ENCODE measurements at places on chromosomes 12 and 14.

DNA sequence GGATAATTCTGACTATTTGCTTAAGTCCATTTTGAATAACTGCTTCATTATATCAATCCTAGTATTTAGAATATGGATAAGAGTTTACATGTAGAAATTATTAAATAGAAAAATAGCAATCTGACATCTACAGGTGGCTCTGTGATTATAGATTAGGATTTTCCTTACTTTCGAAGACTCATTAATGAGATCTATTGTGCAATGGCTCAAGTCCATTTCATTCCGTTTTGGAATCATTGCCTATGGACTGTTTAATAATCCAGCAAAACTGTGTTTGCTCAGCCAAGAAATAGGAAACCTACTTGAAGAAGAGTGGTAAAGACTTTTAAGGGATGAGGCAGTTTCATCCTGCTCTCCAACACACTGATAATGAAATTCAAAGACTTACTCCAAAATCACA is 67.8 kb upstream of the SSTR1 start:
- no peak for DNase-seq

- DNase-seq: peak; percentile 4
Measured at GRCh38 chr14:59037086-59037485, 151.4 kb upstream of the DAAM1 start.

GRCh38 chr14:105070760-105071137 is 5.5 kb upstream of the GPR132 start:
- DNase-seq: peak; percentile 47

DNA sequence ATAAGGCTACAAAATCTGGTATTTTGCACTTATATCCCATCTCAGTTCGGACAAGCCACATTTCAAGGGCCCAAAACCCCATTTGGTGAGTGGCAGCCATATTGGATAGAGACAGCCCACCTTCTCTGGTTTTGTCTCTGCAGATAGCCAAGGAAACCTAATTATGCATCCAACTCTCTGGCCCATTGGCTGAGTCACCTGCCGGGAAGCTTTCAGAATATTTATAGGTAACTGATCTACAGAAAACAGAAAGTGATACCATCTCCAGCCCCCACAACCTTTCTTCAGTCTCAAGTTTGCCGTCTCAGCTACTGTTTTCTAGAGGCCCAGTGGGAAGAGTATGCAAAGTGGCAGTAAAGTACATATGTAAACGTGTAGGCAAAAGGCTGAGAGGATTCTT is 33.7 kb upstream of the PPP1CC start:
- no peak for DNase-seq

GRCh38 chr12:132881818-132882217 is 5.6 kb downstream of the CHFR start:
- DNase-seq: peak; percentile 24

DNA sequence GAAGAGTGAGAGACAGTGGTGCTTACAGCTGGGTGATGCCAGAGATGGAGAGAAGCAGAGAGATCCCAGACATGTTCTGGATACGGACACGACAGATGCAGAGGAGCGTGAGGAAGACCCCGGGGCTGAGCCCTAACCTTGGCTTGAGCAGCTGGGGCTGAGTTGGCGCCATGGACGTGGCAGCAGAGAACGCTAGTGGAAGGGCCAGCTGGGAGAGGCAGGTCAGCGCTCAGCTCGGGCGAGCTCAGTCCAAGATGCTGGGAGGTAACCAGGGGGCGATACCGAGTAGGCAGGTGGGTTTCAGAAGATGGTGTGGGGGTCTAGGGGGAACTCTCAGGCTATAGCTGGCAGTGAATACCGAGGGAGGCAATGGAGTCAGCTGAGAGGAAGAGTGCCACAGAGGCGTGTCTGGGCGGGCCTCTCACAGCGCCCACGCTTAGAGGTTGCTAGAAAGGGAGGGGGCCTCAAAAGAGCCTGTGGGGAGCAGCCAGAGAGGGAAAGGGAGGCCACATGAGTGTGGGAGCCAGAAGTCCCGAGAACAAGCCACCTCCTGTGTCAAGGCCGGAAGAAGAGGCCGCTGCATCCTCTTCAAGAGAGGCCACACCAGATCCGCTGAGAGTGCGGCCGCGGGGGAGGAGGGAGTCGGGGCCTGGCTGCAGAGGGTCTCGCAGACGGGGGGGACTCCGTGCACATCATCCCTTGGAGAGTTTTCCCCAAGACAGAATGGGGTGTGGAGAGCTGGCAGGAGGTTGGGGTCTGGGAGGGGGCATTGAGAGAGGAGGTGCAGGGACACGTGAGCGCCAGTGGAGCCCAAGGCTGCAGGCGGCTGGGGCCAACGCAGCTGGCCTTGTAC is 57.0 kb upstream of the DIO3 start:
- no peak for DNase-seq

- no peak for DNase-seq
Measured at GRCh38 chr12:49109641-49110463, 795 bp downstream of the LMBR1L start.

GRCh38 chr12:49708851-49709250 is 1.6 kb upstream of the FMNL3 start:
- DNase-seq: no peak

DNA sequence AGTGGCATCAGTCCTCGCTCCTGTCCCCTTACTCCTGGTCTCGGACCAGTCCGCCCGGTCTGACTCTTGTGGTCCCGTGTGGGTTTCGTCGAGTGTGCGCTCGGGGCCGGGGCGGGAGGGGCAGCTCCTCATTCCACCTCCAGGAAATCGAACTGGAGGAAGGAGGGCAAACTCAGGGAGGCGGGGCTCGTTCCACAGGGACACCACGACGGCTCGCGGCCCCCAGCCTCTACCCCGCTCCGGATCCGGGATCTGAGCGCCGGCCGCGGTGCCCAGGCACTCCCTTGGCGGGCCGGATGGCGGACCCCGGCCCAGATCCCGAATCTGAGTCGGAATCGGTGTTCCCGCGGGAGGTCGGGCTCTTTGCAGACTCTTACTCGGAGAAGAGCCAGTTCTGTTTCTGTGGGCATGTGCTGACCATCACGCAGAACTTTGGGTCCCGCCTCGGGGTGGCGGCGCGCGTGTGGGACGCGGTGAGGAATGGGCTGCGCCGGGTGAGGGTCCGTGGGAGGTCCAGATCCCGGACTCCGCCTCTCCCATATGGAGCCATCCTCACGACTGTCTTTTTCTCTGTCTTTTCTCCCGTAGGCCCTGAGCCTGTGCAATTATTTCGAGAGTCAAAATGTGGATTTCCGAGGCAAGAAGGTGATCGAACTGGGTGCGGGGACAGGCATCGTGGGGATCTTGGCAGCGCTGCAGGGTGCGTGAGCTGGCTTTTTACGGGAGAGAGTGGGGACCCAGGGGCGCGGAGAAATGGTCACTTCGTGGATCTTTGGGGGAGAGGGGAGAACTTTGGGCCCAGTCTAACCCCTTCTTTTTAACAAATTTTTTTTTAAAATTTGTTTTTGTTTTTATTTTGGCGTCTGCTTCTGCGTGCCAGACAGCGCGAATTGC is at the start of gene EEF1AKMT3:
Gene EEF1AKMT3 (plus strand): TSS at position 186 of the 894 bp plus-strand sequence. CDS start 111 bp downstream, at position 297.
- DNase-seq: no peak

GRCh38 chr12:123034022-123034541 is 53.6 kb downstream of the ARL6IP4 start:
- DNase-seq: peak; percentile 31

DNA sequence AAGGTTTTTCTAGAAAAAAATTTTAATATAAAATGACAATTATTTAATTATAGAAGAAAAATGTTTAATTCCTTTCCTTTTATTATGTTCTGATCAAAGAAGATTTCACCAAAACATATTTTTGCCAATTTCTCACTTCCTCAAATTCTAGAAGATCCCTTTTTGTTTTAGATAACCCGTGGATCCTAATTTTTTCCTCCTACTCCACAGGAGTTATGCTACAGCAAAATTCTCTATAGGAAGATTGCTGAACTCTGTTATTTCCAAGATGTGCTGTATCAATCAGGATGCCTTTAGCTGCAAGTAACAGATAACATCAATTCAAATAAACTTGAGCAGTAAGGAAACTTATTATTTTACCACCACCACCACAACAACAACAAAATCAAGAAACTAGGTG is 3.8 kb upstream of the SNX6 start:
- peak; percentile 54 for DNase-seq

GRCh38 chr14:57066463-57066862 is 202.2 kb downstream of the EXOC5 start:
- no peak for DNase-seq

DNA sequence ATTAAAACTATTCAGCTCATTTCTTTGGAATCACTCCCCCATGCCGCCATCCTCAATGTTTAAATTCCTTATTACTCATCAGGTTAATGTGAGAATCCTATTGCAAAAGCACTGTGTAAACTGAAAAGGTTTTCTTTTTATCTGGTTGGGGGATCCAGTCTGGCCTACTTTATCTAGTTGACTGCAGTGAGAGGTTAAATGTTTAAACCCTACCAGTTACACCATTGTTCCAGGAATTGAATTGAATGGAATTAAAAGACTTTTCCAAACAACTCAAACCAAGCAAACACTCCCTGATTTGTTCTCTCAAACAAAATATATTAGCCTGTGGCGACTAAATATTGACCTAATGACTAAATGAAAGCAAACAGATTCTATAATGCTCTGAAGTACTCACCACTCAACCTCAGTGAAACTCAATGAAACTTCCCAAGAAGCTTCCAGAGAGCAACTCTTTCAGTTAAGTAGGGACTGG is 100.5 kb downstream of the VEZT start:
- DNase-seq: no peak

GRCh38 chr12:106282457-106283097 is 20.0 kb upstream of the TCP11L2 start:
- peak; percentile 80 for DNase-seq

DNA sequence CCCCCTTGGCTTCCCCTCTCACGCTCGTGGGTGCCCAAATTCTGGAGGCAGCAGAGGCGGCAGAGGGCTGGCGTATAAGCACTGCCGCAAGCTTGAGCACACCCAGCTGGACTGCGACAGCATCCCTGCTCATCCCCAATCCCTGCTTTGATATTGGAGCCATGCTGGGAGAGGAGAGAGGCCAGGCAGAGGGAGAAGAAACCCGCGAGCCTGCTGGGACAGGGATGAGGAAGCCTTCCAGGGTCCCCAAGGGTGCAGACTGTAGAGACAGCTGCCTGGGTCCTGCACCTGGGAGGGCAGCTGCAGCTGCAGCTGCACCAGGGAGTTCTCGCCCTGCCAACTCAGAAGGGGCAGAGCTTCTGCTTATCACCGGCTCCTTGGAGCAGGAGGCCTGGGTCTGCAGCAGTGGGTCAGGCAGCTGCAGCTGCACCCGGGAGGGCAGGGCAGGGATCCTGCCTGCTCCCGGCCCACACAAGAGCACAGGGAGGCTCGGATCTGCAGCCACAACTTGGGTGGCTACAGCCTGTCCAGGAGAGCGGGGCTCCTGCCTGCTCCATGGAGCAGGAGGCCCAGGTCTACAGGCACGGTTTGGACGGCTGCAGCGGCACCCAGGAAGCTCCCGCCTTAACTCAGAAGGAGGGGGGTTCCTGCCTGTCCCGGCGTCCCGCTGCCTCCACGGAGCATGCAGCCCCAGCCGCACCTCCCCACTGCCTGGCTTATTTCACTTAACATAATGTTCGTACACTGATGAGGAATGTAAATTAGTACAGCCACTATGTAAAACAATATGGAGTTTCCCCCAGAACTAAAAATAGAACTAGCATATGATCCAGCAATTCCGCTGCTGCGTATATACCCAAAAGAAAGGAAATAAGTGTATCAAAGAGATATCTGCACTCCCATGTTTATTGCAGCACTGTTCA is 60.4 kb upstream of the SGPP1 start:
- DNase-seq: no peak

DNA sequence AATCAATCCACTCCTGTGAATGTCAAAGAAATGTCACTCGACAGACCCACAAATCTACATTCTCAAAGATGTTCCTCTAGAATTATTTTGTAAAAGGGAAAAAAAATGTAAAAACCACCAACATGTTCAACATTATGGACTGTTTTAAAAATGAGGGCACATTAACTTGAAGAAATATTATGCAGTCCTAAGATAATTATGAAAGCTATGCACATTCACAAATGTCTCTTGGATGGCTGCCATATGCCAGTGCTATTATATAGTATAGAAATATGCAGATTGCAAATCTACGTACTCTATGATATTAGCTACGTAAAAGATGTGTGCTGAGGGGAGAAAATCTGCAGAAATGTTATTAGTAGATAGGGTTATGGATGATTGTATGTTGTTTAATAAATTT is 334.2 kb downstream of the BMP4 start:
- DNase-seq: no peak

DNA sequence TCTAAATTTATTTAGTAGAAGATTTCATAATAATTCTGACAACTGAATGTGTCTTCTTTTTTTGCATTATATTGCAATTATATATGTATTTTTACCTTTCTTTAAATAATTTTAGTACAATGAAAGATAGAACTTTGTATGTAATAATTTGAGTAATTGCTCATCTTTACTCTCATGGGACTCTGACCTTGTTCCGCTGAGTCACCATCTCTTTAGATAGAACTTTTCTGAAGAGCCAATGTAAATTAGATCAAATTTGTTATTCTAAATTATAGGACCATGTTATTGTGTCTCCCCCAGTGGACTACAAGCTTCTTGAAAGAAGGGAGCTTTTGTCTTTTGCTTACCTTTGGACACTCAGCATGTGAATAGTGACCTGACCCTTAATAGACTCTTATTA is 96.1 kb downstream of the TRHDE start:
- DNase-seq: no peak

DNA sequence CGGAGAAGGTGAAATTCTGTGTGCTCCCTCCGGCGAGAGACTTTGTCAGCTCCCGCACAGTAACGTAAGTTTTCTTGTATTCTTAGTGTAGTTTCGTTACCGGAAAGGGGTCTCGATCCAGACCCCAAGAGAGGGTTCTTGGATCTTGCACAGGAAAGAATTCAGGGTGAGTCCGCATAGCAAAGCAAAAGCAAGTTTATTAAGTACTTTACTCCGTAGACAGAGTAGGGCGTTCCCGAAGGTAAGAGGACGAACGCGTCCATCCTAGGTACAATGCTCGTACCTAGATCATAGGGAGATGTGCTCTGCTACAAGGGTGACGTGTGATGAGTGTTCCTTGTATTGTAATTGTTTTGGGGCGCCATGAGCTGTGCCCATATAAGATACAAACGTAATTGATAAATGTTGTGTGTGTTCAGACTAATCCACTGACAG is 293 bp downstream of the IFI27L1 start:
- peak; percentile 6 for DNase-seq

- no peak for DNase-seq
Measured at GRCh38 chr12:26620907-26621306, 212.1 kb downstream of the ITPR2 start.

DNA sequence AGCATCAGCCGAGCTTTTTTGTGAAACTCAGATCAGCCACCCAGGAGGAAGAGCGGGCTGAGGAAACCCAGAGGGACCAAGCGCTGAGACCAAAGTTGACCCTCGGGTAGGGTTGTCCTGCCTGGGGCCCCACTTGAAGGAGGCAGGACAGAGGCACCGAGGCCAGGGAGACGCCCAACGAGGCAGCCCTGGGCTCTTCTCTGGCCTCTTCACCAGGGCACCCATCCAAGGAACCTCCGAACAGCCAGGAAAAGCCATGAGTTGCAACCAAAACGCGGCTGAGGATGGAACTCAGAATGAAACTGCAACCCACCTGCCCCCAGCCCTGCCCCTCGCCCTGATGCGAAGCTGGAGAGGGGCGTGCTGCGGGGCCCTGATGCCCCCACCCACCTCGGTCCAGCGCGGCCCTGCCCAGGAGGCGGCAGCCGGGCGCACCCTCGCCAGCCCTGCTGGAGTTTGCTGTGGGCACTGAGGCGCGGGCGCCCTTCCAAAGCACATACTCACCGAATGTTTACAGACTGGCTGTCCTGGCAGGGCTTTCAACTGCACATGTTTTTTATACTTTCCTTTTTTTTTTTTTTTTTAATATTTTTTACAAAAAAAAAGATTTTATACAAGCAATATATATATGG is 41.9 kb downstream of the JDP2 start:
- DNase-seq: no peak

- DNase-seq: no peak
Measured at GRCh38 chr14:62117751-62118105, 355.5 kb downstream of the SNAPC1 start.
